ENCODE measurements at places on chromosomes 6 and 20. TPM values are rescaled to one million over a fixed set of nuclear protein-coding genes. Genes with fewer than 3 reads are reported as not detected.

DNA sequence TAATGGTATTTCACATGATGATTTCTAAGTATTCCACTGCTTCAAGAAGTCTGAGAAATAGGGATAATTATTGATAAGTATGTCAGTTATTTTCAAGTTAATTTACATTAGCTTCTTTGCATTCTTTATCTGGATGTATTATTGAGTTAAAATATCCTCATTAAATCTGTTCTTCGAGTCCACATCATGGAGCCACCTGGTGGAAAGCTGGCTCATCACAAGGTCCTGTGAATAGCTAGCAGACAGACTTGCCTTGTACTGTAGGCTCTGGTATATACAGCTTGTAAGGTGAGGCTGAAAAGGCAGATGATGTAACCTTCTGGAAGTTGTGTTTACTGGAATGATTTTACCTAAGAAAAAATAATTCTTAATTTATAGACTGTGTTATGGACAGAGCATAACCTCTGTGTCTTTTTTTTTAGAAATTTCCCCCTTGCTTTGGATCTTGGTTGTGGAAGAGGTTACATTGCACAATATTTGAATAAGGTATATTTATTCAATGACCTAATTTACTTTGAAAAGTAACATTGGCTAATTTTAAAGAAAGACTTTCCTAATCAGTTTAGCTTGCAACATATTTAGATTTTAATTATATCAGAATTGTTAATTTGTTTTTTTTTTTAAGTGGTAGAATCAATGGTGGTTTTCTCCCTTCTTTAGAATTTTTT lies 3.5 kb downstream of the NDUFAF5 start:
- DNase-seq: peak; percentile 81

DNA sequence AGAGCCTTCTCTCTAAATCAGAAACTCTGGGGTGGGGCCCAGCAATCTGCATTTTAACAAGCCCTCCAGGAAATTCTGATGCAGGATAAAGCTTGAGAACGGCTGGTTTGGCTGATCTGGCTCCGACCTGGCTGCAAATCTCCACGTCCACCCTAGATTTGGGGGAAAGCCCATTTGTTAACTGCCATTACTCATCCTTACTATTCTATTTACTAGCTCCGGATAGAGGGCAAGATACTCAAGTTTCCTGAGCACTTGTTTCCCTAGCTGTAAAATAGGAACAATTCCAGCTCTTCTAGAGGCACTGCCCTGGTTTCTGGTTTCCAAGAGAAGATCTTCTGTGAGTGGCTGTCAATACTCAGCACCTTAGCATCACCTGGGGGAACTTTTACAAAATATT lies 44.4 kb downstream of the DAAM2 start:
- DNase-seq: no peak

- no peak for DNase-seq
Observed at GRCh38 chr20:47775039-47775438, 10.2 kb downstream of the SULF2 start.

DNA sequence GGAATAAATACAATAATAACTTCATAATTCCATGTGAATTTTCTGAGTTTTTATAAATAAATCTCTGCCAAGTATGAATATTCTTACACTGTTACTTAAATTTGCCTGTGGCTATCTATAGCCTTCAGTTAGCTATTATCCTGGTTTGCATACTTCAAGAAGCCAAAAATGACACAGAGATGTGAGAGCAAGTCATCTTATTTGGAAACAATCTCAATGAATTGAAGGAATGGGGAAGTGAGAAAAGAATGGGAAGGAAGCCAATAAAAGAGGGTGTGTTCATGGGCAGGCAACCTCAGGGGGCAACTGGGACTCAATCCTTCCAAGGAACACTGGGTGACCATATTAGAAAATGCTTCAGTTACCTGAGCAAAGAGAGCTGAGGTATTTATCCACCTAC lies 9.9 kb downstream of the HAO1 start:
- no peak for DNase-seq

DNA sequence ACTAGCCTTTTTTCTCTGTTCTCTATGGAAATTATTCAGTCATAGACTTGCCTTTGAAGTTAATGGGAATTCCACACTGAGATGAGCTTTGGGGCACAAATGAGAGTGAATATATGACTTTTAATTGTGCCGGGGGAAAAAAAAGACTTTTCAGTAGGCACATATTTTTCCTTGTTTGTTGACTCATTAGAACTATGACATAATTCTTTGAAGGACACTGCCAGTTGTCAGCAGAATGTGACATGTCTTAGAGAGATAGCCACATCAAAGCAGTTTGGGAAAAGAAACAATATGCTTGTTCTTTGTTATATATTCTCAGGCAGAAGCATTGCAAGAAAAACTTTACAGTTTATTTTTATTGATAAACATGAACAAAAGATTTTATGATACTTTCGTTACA lies 138.3 kb downstream of the COL9A1 start:
- no peak for DNase-seq

DNA sequence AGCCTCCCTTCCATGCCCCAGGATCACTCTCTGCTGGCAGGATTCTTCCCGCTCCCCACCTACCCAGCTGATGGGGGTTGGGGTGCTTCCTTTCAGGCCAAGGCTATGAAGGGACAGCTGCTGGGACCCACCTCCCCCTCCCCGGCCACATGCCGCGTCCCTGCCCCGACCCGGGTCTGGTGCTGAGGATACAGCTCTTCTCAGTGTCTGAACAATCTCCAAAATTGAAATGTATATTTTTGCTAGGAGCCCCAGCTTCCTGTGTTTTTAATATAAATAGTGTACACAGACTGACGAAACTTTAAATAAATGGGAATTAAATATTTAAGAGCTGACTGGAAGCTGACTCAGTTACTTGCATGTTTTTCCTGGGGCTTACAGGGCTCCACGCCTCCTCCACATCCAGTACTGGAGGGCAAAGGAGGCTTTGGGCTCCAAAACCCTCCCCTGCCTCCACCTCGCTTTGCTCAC lies 24.3 kb upstream of the FANCE start:
- DNase-seq: no peak

Gene FAM83D
- 128 TPM for total RNA-seq

Gene SMLR1
- not detected for total RNA-seq
